ENCODE measurements at places on chromosomes 11 and 22. TPM values are rescaled to one million over a fixed set of nuclear protein-coding genes. Genes with fewer than 3 reads are reported as not detected.

DNA sequence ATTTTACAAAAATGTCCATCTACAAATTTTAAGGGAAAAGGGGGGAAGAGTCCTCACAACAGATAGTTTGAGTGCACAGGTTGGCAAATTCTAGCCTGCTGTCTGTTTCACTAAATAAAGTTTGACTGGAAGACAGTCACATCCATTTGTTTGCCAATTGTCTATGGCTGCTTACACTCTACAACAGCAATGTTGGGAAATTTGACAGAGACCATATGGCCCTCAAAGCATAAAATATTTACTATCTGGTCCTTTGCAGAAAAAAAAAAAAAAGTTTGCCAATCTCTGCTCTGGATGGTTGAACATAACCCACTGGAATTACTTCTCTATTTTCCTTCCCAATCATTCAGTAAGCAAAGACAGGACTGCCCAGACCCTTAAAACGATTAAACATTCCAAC, 88.2 kb downstream of the FCHSD2 start:
- H3K4me3 ChIP-seq, result no peak overlapping the region
- H3K27ac ChIP-seq, result no peak overlapping the region
- H3K4me1 ChIP-seq, result peaks cover 16% of the 10 kb centered on the region
- no peaks in the 10 kb centered on the region for H3K27me3 ChIP-seq
- DNase-seq, result no peak

DNA sequence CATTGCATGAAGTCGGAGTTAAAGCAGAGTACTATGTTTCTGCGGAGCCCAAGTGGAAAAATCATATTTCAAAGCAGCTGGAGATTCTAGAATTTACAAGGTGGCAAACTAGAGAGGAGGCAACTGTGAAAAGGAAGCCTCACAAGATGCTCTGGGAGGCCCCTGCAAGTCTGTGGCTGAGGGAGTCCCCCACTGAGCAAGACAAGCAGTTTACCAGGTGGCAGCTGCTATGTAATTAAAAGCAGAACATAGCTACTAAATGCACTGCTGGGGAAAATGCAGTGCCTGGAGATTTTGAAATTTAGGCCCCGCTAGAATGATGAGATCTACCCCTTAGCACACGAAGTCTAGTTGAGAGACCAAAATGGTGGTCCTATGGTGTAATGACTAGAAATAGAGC, 728.0 kb downstream of the OPCML start:
- H3K4me3 ChIP-seq, result no peak overlapping the region
- H3K27me3 ChIP-seq, result peaks cover 1% of the 10 kb centered on the region
- no peaks in the 10 kb centered on the region for H3K36me3 ChIP-seq
- no peaks in the 10 kb centered on the region for H3K4me1 ChIP-seq
- no peak for DNase-seq

GRCh38 chr22:41517172-41518047, 26.9 kb downstream of the POLR3H start:
- H3K27me3 ChIP-seq, result no peaks in the 10 kb centered on the region
- peak; percentile 55 for DNase-seq
- H3K4me1 ChIP-seq, result peaks cover 7% of the 10 kb centered on the region
- peaks cover 10% of the 10 kb centered on the region for H3K36me3 ChIP-seq

The GDPD5 gene
- total RNA-seq, result 7.8 TPM

The TUB gene
- 0.05 TPM for total RNA-seq

Measured in activated CD8-positive, alpha-beta T cell treated with anti-CD3 and anti-CD28 coated beads for 36 hours (primary cell).